ENCODE measurements at places on chromosomes 16 and 17. TPM values are rescaled to one million over a fixed set of nuclear protein-coding genes. Genes with fewer than 3 reads are reported as not detected.

GRIN2A gene
- polyA plus RNA-seq: not detected

DNA sequence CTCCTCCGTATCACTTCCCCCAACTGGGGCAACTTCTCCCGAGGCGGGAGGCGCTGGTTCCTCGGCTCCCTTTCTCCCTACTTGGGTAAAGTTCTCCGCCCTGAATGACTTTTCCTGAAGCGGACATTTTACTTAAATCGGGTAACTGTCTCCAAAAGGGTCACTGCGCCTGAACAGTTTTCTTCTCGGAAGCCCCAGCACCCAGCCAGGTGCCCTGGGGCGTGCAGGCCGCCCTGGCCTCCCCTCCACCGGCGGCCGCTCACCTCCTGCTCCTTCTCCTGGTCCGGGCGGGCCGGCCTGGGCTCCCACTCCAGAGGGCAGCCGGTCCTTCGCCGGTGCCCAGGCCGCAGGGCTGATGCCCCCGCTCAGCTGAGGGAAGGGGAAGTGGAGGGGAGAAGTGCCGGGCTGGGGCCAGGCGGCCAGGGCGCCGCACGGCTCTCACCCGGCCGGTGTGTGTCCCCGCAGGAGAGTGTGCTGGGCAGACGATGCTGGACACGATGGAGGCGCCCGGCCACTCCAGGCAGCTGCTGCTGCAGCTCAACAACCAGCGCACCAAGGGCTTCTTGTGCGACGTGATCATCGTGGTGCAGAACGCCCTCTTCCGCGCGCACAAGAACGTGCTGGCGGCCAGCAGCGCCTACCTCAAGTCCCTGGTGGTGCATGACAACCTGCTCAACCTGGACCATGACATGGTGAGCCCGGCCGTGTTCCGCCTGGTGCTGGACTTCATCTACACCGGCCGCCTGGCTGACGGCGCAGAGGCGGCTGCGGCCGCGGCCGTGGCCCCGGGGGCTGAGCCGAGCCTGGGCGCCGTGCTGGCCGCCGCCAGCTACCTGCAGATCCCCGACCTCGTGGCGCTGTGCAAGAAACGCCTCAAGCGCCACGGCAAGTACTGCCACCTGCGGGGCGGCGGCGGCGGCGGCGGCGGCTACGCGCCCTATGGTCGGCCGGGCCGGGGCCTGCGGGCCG, 1.6 kb downstream of the HIC1 start:
- peak overlapping the region; percentile 24 for H3K27ac ChIP-seq
- H3K27me3 ChIP-seq: peaks cover 47% of the 10 kb centered on the region
- DNase-seq: peak; percentile 42
- no peaks in the 10 kb centered on the region for H3K36me3 ChIP-seq
- peak overlapping the region; percentile 77 for H3K4me3 ChIP-seq

DNA sequence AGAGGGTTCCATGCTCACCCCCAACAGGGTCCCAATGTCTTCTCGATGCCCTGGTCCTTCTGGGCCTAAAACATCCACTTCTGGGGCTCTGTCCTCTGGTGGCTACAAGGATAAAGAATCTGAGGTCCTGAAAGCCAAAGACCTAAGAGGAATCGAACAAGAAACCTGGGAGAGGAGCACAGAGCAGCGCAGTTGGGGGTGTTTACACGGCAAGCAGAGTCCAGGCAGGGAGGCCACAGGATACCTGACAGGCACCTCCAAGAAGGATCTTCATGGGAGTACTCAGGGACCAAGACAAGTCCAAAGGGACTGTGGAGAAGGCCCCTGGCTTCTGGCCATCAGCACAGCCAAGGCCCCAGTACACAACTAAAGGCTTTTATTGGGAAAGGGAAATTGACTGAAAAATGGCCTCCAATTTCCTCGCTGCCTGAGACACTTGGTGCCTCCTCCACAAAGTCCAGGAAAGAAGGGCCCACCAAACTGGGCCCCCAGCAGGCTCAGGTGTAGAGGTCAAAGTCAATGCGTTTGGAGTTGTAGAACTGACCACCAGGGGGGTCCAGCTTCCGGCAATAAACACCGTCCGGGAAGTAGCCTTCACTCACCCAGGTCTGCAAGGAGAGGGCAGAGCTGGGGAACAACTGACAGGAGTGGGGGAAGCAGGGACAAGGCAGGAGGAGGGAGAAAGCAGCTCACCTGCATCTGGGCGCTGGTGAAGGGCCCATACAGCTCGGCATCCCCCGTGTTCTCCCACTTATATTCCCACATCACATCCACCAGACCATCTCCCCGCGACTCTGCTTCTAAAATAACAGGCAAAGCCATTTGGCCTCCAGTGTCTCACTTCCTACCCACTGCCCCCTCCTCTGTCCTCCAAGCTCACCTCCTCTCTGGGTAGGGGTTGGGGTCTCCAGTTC, 2.4 kb downstream of the CD2BP2 start:
- H3K36me3 ChIP-seq: no peaks in the 10 kb centered on the region
- H3K4me1 ChIP-seq: peaks cover 75% of the 10 kb centered on the region
- peak overlapping the region; percentile 33 for H3K4me3 ChIP-seq
- H3K27ac ChIP-seq: peak overlapping the region; percentile 64
- H3K27me3 ChIP-seq: peaks cover 8% of the 10 kb centered on the region
- no peak for DNase-seq

DNA sequence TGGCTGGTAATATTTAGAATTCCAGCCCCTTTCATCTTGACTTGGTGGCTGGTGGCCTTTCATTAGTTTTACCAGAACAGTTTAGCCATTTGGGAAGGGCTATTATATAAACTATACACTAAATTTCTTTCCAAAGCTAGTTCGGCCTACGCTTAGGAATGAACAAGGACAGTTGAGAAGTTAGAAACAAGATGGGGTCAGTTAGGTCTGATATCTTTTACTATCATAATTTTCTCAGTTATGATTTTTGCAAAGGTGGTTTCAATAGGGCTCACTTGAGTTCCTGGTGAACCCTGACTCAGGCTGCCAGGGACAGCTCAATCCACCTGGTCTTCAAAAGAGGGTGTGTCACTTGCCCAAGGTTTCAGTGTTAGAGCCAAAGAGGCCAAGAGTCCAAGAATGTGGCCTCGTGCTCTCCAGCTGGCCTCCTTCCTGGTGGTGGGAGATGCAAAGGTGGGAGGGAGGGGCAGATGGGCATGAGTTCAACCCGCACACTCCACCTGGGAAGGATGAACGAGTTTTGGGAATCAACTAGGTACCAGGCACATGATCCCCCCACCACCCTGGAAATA, 4.0 kb upstream of the PHOSPHO1 start:
- H3K27me3 ChIP-seq: peaks cover 11% of the 10 kb centered on the region
- H3K36me3 ChIP-seq: peaks cover 4% of the 10 kb centered on the region
- H3K4me3 ChIP-seq: no peak overlapping the region
- H3K27ac ChIP-seq: no peak overlapping the region

GRCh38 chr17:81434072-81434471, 38.8 kb downstream of the BAHCC1 start:
- H3K4me1 ChIP-seq: no peaks in the 10 kb centered on the region
- H3K36me3 ChIP-seq: no peaks in the 10 kb centered on the region
- H3K27me3 ChIP-seq: peaks cover 6% of the 10 kb centered on the region
- DNase-seq: no peak
- no peak overlapping the region for H3K27ac ChIP-seq

GRCh38 chr17:57619061-57619937, 125.8 kb downstream of the CCDC182 start:
- H3K36me3 ChIP-seq: peaks cover 14% of the 10 kb centered on the region
- H3K4me1 ChIP-seq: peaks cover 5% of the 10 kb centered on the region
- no peak for DNase-seq
- H3K27ac ChIP-seq: no peak overlapping the region
- peaks cover 3% of the 10 kb centered on the region for H3K27me3 ChIP-seq

CTU2 gene
- polyA plus RNA-seq: 21.4 TPM

GRCh38 chr16:22373662-22374310, 633 bp downstream of the CDR2 start:
- H3K36me3 ChIP-seq: no peaks in the 10 kb centered on the region
- H3K4me1 ChIP-seq: peaks cover 29% of the 10 kb centered on the region
- no peaks in the 10 kb centered on the region for H3K27me3 ChIP-seq
- peak; percentile 20 for DNase-seq
